ENCODE measurements at places on chromosomes 6 and 20. TPM values are rescaled to one million over a fixed set of nuclear protein-coding genes. Genes with fewer than 3 reads are reported as not detected.

SNRPB2 gene
- 40.8 TPM for total RNA-seq

CARMIL1 gene
- total RNA-seq = 10.2 TPM

ARFGEF3 gene
- under 0.01 TPM for total RNA-seq

DDX43 gene
- total RNA-seq = 3.1 TPM

SRMS gene
- not detected for total RNA-seq
